ENCODE measurements at places on chromosomes 1 and 21.

- DNase-seq, result no peak
Observed at GRCh38 chr1:118866330-118866729, 121.8 kb downstream of the TBX15 start.

- no peak for DNase-seq
Observed at GRCh38 chr1:29984166-29984861, 739.1 kb downstream of the MATN1 start.

GRCh38 chr1:246213947-246214346 lies 293.1 kb downstream of the SMYD3 start:
- no peak for DNase-seq

- DNase-seq, result no peak
Observed at GRCh38 chr1:209491031-209491430, 92.5 kb upstream of the CAMK1G start.

DNA sequence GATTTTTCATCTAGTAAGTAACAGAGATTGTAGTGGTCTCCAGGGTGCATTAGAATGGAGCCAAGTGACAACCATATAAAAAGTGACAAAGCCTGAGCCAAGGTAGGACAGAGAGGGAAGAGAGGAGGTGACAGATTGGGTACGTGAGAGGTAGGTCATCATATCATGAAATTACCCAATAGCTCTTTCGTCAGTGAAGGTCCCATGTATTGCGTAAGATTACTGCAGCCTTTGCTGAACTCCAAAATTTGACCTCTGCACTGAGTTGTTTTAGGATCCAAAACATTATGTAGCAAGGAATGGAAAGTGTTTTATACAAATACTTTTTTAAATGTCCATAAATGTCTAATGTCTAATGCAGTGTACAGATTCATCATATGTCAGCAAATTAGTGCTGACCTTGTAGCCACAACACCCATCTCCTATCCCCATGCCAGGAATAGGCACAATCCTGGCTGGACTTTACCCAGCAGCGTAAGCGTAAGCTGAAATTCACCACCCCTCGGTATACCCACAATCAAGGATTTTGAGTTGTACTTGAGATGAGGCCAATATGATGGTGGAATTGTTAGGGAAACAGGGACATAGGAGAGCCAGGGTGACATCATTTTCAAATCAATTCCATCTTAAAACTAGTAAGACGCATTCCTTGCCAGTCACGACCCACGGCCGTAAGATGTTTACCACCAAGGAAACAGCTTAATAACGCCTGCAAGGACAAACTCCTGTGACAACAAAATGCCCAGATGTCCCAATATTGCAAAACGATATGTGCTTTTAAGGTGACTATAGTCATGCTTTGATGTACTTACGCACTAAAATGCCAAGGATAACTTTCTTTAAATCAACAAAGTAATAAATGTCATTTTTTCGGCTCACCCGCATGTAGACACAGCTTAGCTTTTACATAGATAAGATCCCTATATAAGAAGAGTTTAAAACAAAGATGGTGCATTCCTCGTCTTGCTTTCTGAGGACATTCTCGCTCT lies 38.1 kb upstream of the GREM2 start:
- no peak for DNase-seq

DNA sequence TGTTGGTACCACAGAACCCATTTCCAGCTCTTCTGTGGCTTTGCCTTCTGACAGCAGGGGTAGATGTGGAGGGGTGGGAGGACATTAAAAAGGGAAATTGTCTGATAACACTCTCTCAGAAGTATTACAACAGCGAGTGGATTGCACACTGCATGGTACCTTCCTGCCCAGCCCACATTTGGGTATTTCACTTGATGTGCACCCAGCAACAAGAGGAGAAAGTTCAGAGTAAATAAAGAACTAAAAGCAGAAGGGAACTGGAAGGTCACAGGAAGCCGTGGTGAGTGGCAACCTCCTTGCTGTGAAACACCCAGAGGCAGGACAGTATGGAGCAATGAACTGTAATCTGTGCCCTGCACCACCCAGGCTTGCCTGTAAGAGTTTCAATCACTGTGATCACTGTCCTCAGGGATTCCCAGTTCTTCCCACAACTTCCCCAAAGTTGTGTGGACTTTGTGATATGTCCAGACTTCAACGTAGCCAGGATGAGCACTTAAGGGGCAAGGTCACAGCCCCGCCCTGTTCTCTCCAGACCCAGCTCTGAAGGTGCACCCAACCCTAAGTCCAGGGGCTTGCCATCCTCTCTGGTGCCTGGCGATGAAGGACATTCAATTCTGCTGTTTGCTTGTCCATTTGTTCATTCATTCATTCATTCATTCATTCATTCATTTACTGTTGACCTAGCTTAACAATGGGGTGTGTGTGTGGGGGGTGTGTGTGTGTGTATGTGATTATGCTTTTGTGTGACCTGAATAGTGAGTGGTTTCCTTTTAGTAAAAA lies 18.7 kb upstream of the F5 start:
- no peak for DNase-seq

GRCh38 chr1:14862114-14862771 lies 263.8 kb downstream of the KAZN start:
- no peak for DNase-seq

- no peak for DNase-seq
Observed at GRCh38 chr1:36458910-36459309, 5.3 kb downstream of the MRPS15 start.

DNA sequence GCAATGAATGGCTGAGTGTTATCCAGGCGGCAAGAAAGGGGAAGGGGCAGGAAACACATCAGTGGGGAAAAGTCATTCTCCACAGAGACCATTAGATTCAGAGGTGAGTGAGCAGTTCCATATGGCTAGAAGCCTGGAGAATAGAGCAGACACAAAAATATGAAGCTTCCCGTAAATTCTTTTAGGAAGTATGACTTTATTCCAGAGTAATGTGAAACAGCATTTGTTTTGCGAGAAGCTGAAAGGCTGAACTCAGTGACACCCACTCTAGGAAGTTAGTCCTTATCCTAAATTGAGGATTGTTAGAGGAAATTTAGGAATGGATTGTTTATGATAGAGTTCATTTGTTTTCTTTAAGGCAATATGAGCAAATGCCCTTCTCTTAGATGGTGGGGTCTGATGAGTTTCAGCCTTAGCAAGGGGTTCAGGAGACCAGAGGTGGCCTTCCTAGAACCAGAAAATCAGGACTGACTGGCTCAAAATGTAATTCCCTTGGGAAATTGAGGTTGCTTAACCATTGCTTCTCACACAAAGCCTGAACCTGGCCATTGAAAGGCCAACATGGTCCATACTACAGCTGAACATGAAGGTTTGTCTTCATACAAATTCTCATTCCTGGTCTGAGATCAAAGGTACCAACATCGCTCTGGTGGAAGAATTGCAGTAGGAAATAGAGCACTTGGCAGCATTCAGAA lies 167.5 kb downstream of the TPR start:
- no peak for DNase-seq

- no peak for DNase-seq
Observed at GRCh38 chr1:14613926-14614325, 15.4 kb downstream of the KAZN start.

GRCh38 chr1:118116909-118117308 lies 68.1 kb downstream of the SPAG17 start:
- DNase-seq, result no peak

DNA sequence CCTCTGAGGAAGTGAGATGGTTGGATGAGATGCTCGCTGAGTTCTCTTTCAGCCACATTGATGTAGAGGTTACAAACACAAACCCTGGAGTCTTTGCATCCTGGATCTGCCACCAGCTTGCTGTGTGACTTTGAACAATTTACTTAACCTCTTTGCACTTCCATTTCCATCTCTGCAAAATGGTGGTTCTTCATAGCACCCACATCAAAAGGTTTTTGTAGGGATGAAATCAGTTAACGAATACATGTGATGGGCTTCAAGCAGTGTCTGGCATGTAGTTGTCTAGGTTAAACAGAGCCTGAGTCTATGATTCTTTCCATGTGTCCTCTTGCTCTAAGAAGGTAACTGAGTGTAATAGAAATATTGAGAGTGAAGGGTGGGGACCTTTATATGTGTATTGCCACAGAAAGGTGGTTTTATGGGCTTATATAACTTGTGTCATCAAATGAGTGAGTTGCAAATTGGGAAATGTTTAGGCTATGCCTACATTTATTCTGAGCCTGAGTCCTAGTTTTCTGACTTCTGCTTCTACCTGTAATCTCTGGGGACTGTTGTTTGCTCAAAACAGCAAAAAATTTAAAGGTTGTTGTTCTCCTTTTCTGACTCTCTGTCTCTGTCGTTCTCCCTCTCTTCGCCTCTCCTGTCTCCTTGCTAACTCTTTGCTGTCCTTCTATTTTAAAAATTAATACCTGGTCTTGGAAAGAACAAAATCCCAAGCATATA lies 27.3 kb upstream of the LRRN2 start:
- DNase-seq, result no peak

- DNase-seq, result no peak
Observed at GRCh38 chr1:112517231-112517630, 8.5 kb downstream of the WNT2B start.

DNA sequence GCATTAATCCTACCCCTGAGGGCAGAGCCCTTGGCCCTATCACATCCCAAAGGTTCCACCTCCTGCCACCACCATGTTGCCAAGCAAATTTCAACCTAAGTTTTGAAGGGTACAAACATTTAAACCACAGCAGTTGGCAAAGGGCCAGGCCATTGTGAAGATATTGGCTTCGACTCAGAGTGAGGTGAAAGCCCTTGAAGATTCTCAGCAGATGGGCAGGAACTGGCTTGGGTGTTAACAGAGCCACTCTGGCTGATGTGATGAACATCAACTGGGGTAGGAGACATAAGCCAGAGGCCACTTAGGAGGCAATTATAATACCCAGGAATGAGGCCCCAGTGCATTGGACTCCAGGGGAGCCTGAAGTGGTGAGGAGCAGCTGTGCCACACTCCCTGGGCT lies 207.7 kb upstream of the KAZN start:
- no peak for DNase-seq

- DNase-seq, result no peak
Observed at GRCh38 chr1:198734323-198735008, 95.6 kb downstream of the PTPRC start.

DNA sequence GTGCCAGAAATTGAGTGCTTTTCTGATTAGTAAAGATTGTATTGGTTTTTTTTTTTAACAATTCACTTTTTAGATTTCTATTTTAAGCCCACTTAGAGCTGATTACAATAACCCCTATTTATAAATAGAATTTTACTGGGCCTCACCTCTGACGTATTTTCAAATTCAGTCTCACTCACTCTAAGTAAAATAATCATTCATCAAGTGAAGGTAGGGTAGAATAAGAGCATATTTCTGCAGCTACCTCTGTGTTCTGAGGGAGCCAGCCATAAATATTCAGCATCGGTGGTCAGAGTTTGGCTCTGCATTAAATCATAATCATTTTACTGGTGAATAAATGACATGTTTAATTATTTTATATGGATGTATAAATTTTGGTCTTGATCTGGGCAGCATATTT lies 95.8 kb upstream of the UBE2U start:
- DNase-seq, result no peak
